ENCODE measurements at places on chromosomes 1 and 21.
A peak's percentile ranks its signal among the peaks of the same experiment; 100 is the strongest.

DNA sequence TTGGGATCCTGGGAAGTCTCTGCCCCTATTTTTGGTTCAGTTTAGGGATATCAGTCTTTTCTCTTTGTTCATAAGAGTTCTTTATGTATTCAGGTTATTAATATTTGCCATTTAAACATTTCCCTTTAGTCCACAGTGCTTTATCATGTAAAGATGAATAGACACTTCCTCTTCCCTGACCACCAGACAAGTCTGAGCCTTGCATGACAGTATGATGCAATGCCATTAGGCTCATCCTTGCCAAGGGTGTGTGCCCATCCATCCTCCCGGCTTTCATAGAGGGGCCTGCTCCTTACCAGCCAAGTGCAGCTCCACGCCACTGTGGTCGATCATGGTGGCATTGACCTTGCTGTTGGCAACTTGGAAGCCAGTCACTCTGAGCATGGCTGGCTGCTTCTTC lies 52.1 kb downstream of the ZSCAN20 start:
- no peak for DNase-seq

DNA sequence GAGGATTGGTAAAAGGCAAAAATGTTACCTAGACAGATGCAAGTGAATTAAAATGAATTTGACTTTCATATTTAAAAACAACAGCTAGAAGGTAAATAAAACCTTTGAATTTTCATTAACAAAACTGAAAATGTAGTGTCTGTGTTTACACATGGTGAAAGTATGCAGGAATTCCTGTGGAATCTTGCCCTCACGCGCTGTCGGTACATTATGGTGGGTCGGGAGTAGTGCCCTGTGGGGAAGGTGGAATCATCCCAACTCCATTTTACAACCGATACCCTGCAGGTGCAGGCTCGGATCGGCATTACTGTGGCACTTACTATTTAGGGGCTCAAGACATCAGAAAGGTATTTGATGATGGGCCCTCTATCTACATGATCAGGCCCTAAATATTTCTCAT lies 197.2 kb upstream of the MAP1LC3C start:
- DNase-seq, result no peak

DNA sequence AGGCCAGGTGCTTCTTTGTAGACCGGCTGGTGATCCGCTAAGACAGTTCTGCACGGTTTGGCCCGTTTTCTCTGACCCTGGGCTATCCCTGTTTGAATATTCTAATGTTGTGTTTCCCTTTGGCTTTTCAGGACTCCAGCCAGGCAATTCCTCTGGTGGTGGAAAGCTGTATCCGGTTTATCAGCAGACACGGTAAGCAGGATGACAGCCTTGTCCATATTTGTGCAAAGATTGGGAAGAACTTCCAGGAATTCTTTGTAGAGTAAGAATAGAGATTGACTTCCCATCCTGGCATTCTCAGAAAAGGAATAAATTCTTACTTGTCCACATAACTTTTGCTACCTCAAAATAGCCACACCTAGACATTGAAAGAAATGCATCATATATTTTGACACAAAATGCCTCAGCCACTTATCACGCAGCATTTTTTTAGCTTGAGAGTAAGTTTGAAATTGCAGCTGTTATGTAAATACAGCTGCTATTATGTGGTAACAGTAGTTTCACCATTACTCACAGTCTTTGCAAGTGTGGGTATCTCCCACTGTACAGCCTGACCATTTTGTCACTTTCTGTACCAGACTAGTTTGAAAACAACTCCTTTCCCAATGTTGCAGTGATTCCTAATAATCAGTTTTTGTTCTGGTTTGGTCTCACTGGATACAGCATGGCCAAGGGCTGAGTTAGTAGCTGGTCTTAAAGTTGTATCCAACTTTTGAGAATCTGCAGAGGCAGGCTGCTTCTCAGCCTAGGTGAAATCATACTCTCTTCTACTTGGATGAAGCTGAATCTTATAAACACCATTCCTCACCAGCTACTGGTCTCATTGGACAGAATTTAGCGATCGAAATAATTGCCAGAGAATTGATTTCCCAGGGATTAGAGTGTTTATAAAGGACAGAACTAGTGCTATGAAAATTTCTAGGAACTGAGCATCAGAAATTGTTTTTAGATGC lies 40.0 kb upstream of the IKBKE start:
- DNase-seq, result peak; percentile 62

DNA sequence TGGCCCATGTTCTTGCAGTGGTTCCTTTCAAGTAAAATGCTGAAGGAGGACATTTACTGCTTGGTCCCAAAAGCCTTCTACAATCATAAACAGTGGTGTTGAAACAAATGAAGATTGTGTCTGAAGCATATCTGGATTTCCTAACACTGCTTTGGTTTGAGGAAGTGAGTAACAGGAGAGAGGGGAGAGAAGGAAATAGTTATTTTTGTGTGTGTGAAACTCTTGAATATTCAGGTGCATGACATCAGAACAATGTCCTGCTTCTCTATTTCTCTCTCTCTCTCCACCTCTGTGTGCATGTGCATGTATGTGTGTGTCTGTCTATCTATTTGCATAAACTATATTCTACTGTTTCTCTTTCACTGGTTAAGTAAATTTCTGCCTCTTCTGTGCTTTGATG lies 61.4 kb upstream of the TNFSF18 start:
- DNase-seq, result no peak

DNA sequence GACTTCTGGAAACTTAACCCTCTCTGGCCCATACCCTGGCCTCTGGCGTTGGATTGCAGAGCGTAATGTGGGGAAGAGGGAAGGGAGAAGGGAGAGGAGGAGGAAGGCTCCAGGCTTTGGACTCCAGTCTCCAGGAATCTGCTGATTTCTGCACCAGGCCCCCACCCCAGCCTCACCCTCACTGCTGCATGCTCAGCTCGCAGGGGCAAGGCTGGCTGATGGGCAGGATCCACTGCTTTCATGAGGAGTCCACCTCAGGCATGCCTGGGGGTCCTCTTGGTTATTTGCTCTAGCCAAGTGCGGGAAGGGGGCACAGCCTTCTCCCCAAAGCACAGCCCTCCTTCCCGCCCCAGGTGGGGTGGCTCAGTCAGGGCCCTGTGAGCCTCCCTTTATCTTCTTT lies 3.7 kb downstream of the OLFML3 start:
- no peak for DNase-seq

- no peak for DNase-seq
These were observed 126.7 kb upstream of the BCL9 start for GRCh38 chr1:147414505-147415163.

GRCh38 chr21:46254208-46254975 lies 25.8 kb upstream of the LSS start:
- DNase-seq, result no peak

DNA sequence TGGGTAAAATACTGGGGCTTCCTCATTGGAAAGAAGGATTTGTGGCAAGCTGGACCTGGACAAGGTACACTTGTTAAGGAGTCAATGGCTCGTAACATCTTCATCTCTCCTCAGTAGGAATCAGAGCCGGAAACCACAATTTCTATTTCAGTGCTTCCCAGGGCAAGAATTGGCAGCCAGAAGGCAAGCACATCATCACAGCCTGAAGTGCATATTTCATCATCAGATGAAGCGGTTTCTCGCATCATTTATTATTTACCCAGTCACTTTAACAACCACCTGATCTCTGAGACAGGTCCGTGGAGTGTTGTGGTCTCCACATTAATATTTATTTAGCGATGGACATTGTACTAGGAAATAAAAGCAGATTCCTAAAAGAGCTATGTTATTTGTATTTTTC lies 55.0 kb downstream of the KCNJ15 start:
- no peak for DNase-seq

GRCh38 chr1:199411506-199411905 lies 616.0 kb upstream of the NR5A2 start:
- no peak for DNase-seq

DNA sequence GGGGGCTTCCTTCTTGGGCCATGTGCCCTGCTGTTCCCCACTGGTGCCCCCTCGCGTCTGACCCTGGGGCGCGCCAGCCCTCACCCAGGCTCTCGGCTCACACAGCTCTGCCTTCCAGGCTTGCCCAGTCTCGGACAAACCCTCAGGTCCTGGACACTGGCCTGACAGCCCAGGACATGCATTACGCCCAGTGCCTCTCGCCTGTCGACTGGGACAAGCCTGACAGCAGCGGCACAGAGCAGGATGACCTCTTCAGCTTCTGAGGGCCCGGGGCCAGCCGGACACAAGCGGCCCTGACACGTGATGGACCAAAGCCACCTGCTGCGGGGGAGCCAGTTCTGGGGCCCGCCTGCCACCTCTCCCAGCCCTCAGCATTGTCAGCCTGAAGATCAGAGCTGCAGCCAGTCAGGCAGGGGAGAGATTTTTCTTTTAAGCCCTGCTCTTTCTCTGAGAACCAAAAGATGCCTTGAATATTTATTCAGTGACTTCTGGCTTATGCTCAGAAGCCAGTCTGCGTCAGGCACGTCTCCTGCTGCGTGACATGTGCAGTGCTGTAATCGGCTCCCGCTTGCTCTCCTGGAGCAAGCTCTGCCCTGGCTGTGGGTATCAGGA lies 23.4 kb downstream of the LDLRAP1 start:
- peak; percentile 78 for DNase-seq

DNA sequence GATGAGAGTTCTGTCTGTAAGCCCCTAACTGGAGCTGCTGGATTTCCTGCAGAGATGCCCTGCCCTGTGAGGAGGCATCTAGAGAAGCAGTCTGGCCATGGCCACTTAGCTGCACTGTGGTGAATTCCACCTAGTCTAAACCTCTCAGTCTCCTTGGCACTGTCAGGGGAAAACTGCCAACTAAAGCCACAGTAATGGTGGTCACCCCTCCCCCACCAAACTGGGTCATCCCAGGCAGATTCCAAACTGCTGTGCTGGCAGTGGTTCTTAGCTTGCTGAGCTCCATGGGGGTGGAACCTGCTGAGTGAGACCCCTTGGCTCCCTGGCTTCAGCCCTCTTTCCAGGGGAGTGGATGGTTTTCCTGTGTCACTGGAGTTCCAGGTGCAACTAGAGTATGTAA lies 740.6 kb downstream of the RWDD3 start:
- no peak for DNase-seq

GRCh38 chr1:233523047-233523446 lies 90.9 kb upstream of the KCNK1 start:
- no peak for DNase-seq

- DNase-seq, result no peak
These were observed 101.6 kb downstream of the TLR5 start for GRCh38 chr1:223041481-223041880.

GRCh38 chr1:224203243-224204016 lies 20.4 kb downstream of the DEGS1 start:
- DNase-seq, result no peak

- no peak for DNase-seq
These were observed 10.6 kb upstream of the LINGO4 start for GRCh38 chr1:151815716-151816327.

GRCh38 chr1:91830242-91831131 lies 55.5 kb downstream of the TGFBR3 start:
- DNase-seq, result peak; percentile 49

DNA sequence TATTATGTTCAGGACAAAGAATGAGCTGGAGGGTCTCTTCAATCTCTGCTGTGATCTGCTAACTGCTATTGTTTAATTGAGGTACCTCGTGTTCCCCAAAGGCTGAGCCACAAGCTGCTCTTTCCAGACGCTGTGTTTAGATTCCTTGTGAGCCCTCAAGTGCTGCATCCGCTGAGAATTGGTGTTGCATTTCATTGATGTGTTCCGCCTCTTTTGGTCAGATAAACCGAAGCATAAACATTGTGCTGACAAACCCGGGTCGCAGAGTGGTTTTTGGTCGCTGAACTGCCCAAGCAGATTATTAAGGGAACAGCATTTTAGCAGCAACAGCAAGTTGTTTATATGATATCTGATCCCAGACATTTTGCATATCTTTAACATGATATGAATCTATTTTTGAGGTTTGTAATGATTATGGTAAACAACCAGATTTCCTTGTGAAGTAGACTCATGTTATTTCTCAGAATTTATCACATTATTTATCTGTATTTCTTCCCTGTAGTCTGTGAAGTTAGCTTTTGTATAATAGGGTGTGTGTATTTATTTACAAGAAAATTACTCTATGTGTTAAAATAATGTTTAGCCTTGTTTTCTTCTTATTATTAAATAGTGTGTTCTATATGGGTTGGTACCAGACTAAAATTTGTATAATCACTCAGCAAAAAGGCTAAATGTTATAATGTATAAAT lies 217.2 kb upstream of the C1orf105 start:
- DNase-seq, result no peak

DNA sequence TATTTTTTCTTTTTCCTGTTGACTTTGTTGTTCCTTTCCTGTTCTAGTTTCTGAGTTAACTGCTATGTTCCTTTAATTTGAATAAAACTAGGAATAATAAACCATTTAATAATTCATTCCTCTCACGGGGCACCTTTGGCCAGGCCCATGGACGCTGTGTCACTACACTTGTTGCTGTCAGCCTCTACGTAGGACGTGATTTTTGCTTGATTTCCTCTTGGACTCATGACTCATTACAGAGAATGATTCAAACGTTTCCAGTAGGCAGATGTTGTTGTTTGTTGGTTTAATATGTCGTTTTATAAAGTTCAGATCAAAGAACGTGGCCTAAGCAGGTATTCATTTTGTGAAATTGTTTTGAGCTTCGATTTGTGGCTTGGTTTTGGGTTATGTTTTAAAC lies 9.1 kb upstream of the SLC19A1 start:
- peak; percentile 36 for DNase-seq

GRCh38 chr1:27298632-27299384 lies 23.2 kb upstream of the TMEM222 start:
- no peak for DNase-seq

DNA sequence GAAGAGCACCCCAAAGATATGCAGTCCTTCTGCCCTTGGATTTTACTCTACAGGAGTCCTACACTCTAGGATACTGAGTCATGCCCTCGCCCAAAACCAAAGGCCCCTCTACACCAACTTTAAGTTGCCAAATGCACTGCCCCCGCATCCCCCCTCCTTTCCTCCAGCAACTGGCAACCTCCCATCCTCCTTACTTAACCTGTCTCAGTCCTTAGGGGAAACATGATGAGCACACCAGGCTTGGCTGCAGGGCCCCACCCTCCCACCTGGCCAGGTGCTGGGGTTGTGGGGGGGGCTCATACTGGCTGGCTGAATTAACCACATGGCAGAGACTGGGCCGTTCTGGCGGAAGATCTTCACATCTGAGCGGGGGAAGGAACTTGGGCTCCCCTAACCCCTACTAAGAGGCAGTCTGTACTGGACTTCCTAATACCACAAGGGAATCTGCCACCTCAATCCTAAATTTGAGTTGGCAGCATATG lies 1.2 kb downstream of the HDGF start:
- DNase-seq, result no peak

- no peak for DNase-seq
These were observed 1.2 kb upstream of the MSTO1 start for GRCh38 chr1:155608888-155609225.

DNA sequence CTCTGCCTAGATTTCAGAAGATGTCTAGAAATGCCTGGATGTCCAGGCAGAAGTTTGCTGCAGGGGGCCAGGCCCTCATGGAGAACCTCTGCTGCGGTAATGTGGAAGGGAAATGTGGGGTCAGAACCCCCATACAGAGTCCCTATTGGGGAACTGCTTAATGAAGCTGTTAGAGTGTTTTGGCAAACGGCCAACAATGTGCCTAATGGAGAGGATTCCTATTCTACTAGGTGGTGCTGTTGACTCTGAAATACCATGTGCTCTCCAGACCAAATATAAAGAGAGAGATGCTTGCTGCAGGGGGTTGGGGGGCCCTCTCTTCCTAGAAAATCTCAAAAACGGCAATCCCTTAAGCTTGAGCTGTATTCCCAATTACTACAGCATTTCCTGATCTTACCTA lies 57.1 kb upstream of the DR1 start:
- no peak for DNase-seq
